ENCODE measurements at places on chromosomes 7 and 10.

DNA sequence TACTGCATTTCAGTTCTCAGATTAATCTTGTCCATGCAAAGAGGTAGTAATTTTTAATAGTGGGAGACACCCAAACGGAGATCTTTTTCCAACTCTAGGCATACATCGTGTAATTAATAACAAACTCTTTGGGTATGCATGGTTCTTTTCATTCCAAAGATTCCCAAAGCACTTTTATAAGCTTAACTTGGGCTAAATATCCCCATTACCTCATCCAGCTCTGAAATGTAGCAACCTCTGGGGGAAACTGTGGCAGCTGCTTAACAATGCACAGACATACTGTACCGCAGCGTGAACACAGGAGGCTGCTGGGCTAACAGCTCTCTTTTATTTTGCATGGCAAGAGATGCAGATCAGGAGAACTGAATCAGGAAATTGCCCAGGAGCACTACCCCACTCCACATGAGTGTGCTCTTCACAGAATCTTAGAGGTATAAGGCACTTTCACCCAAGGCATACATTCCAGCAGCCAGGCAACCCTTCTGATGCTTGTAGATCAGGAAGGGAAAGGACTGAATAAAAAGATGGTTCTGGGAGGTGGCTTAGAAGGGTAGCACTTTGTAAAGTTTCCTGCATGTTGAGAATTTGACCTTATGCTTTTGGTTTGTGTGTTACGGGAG is 114.4 kb upstream of the GLI3 start:
- H3K27ac ChIP-seq = no peak overlapping the region
- no peak for DNase-seq
- no peaks in the 10 kb centered on the region for H3K36me3 ChIP-seq
- no peak overlapping the region for H3K4me3 ChIP-seq
- H3K27me3 ChIP-seq = no peaks in the 10 kb centered on the region
- peaks cover 8% of the 10 kb centered on the region for H3K4me1 ChIP-seq

- H3K4me1 ChIP-seq = no peaks in the 10 kb centered on the region
- no peak overlapping the region for H3K27ac ChIP-seq
- no peaks in the 10 kb centered on the region for H3K27me3 ChIP-seq
- no peak overlapping the region for H3K4me3 ChIP-seq
Measured at GRCh38 chr7:20835111-20835750, 48.5 kb upstream of the SP8 start.

- no peak overlapping the region for H3K4me3 ChIP-seq
- peaks cover 48% of the 10 kb centered on the region for H3K36me3 ChIP-seq
- peaks cover 27% of the 10 kb centered on the region for H3K4me1 ChIP-seq
- no peaks in the 10 kb centered on the region for H3K27me3 ChIP-seq
Measured at GRCh38 chr7:44768628-44769371, 20.2 kb downstream of the ZMIZ2 start.

GRCh38 chr7:41771717-41772116 is 68.8 kb upstream of the INHBA start:
- peak overlapping the region; percentile 57 for H3K27ac ChIP-seq
- H3K36me3 ChIP-seq = no peaks in the 10 kb centered on the region
- no peaks in the 10 kb centered on the region for H3K27me3 ChIP-seq
- no peaks in the 10 kb centered on the region for H3K4me1 ChIP-seq
- no peak for DNase-seq

GRCh38 chr10:130659528-130659927 is 523.3 kb downstream of the GLRX3 start:
- no peak overlapping the region for H3K4me3 ChIP-seq
- H3K27me3 ChIP-seq = no peaks in the 10 kb centered on the region
- H3K4me1 ChIP-seq = no peaks in the 10 kb centered on the region
- no peak overlapping the region for H3K27ac ChIP-seq
- H3K36me3 ChIP-seq = no peaks in the 10 kb centered on the region
- no peak for DNase-seq

- DNase-seq = peak; percentile 91
- H3K4me1 ChIP-seq = peaks cover 36% of the 10 kb centered on the region
- no peaks in the 10 kb centered on the region for H3K36me3 ChIP-seq
- H3K4me3 ChIP-seq = peak overlapping the region; percentile 66
- H3K27ac ChIP-seq = peak overlapping the region; percentile 85
- no peaks in the 10 kb centered on the region for H3K27me3 ChIP-seq
Measured at GRCh38 chr7:537911-538634, 18.4 kb upstream of the PDGFA start.

GRCh38 chr10:11906714-11907113 is 83.6 kb downstream of the PROSER2 start:
- no peak for DNase-seq
- no peaks in the 10 kb centered on the region for H3K36me3 ChIP-seq
- no peak overlapping the region for H3K4me3 ChIP-seq
- no peaks in the 10 kb centered on the region for H3K4me1 ChIP-seq
- no peaks in the 10 kb centered on the region for H3K27me3 ChIP-seq

All from MCF 10A (cell line).